Fibroblast of upper back skin (primary cell): ENCODE measurements at places on chromosomes 1 and 21.
A peak's percentile ranks its signal among the peaks of the same experiment; 100 is the strongest.

- peak; percentile 59 for DNase-seq
Measured at GRCh38 chr1:77876884-77877283, 11.5 kb upstream of the NEXN start.

- DNase-seq = no peak
Measured at GRCh38 chr1:99751877-99752504, 14.4 kb downstream of the FRRS1 start.

GRCh38 chr1:54610048-54610447 is 13.3 kb downstream of the FAM151A start:
- DNase-seq = no peak

- peak; percentile 31 for DNase-seq
Measured at GRCh38 chr1:35810096-35810881, 2.5 kb downstream of the AGO4 start.

DNA sequence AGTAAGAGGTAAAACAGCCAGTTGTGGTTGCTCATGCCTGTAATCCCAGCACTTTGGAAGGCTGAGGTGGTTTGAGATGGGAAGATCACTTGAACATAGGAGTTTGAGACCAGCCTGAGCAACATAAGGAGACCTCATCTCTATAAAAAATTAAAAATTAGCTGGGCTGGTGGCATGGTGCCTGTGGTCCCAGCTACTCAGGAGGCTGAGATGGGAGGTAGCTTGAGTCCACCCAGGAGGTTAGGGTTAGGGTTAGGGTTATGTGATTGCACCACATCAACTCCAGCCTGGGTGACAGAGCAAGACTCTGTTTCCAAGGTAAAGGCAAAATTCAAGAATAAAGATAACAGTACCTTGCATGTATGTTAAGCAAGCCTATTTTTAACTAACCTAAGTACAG is 3.5 kb downstream of the SAMSN1 start:
- no peak for DNase-seq

DNA sequence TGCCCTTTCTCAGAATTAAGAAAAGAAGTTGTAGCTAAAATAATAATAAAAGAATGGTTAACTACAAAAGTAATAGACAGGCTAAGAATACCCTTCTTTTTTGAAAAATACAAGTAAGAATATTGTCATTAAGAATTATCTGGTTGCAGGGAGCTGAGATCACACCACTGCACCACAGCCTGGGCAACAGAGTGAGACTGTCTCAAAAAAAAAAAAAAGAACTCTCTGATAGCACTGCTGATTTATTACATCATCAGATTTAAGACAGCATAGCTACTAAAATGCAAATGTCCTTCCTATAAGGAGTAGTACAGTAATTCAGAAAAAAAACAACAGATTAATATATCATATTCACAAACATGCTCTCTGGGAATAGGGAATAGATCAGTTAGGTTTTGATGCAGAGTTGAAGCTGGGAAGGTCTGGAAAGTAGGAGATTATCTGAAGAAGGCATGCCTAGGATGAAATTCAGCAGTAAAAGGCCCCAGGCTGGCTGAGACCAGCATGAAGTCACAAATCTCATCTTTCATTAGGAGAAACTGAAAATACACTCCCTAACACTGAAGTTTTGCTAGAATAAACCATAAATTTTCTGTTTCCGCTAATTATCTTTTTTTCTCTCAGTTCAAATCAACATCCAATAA is 30.7 kb upstream of the ANGPTL1 start:
- no peak for DNase-seq

GRCh38 chr1:172320733-172321132 is 99.8 kb upstream of the C1orf105 start:
- peak; percentile 82 for DNase-seq

DNA sequence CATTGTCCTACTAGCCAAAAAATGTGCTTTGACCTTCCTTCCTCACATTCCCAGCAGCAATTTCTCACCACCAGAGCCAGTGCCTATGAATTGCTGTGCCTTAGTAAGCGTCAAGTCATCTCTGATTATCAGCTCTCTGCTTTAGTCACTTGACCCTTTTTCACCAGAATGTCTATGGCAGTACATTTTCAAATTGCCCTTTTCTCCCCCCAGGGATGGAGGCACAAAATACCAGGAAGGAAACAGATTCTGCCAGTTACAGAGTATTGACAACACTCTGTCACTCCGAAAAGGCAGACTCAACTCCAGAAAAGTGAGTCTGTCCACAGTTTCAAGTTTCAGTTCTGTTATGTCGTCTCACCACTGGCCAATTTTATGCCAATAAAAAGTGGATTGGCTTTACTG is 167.4 kb downstream of the TNFSF18 start:
- no peak for DNase-seq
